ENCODE measurements at places on chromosomes 4 and X.
A peak's percentile ranks its signal among the peaks of the same experiment; 100 is the strongest.

- no peak for DNase-seq
These were observed 1626.4 kb downstream of the C4orf33 start for GRCh38 chr4:130722361-130722760.

- DNase-seq: no peak
These were observed 96.9 kb downstream of the NHS start for GRCh38 chrX:17471861-17472260.

GRCh38 chr4:185137233-185137925 is 5.7 kb upstream of the SLC25A4 start:
- DNase-seq: no peak

GRCh38 chr4:168849997-168850396 is 160.1 kb downstream of the CBR4 start:
- DNase-seq: no peak

- DNase-seq: no peak
These were observed 68.0 kb upstream of the GRID2 start for GRCh38 chr4:92235731-92236130.

- peak; percentile 94 for DNase-seq
These were observed 168.3 kb downstream of the SPRY1 start for GRCh38 chr4:123564758-123565346.

- no peak for DNase-seq
These were observed 107.9 kb downstream of the LDB2 start for GRCh38 chr4:16790508-16790907.

DNA sequence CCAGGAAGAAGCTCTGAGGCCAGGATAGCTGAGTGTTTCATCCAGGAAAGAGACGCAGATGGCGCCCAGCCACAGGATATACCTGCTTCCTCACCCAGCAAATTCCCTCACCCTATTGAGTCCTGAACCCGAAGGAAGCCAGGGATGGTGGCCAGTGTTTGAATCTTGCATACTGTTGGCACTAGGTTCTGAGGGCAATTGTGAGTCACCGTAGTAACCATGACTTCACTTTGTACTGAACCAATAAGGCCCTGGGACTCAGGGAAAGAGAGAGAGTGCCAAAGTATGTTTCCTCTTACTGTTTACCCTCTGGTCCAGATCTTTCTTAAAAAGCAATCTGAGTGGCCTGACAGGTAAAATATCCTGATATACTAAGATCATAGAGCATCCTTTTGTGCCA is 25.6 kb upstream of the SMIM10L2A start:
- no peak for DNase-seq

- DNase-seq: no peak
These were observed 362.0 kb upstream of the BOD1L1 start for GRCh38 chr4:13989501-13989900.

DNA sequence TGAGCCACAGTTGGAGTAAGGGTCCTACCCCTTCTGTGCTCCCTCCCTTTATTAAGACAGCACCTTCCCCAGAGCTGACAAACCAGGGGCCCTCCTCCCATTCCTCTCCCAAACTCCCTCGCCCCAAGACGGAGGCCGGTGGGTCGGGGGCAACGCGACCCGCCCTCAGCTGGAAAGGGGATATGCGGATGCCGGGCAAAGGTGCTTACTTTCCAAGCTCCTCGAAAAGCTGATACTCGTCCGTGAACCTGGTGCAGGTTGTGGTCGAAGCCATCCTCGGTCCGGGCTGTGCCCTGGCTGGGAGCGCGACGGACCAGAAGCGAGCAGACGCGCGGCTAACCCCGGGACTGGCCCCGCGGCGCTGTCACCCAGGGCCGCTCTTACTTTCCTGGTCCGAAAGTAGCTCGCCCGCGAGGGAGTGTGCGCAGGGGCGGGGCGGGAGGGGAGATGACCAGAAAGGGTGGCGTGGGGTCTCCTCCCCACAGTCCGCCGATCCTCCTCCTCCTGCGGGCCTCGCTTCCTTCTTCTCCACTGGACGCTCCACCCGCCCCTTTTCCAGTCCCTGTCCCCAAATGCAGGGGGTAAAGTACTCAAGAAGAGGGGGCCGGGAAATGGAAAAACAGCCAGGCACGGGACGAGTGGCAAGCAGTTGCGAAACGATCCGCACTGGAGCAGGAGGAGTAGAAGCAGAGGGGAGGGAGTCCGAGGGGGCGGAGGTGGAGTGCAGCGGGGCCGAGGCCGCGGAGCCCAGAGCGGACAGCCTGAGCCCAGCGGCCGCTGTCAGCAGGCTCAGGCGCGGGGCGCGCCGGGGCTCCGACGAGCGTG is 531 bp downstream of the CAMK2D start:
- DNase-seq: peak; percentile 49
